ENCODE measurements at places on chromosomes 12 and 14.

DNA sequence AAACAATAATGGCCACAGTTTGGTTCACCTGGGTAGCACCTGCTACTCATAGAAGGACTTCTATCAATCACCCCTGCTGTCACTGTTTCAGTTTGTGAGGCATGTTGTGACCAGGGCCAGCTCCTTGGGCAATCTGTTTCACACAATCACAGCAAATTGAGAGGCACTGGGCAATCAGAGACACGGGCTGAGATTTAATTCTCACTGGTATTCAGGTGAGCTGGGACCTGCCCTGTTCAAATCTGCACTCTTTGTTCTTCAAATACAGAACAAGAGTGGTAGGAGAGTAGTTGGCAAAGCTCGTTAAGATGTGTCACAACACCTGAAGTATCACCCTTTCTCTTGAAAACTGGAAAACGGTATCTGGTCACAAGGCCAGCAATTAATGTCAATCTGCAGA is 57.8 kb upstream of the NAP1L1 start:
- no peak for DNase-seq

GRCh38 chr12:2311020-2311778 is 258.4 kb downstream of the CACNA1C start:
- DNase-seq, result no peak

GRCh38 chr12:120397824-120398540 is 29.0 kb upstream of the MSI1 start:
- peak; percentile 95 for DNase-seq

GRCh38 chr12:68850390-68850789 is 42.4 kb downstream of the MDM2 start:
- no peak for DNase-seq

- DNase-seq, result no peak
Observed at GRCh38 chr12:15165012-15165659, 56.1 kb downstream of the RERG start.

GRCh38 chr14:100096656-100097055 is 31.4 kb downstream of the EVL start:
- no peak for DNase-seq

- DNase-seq, result no peak
Observed at GRCh38 chr12:7009512-7009911, 8.8 kb downstream of the LPCAT3 start.

DNA sequence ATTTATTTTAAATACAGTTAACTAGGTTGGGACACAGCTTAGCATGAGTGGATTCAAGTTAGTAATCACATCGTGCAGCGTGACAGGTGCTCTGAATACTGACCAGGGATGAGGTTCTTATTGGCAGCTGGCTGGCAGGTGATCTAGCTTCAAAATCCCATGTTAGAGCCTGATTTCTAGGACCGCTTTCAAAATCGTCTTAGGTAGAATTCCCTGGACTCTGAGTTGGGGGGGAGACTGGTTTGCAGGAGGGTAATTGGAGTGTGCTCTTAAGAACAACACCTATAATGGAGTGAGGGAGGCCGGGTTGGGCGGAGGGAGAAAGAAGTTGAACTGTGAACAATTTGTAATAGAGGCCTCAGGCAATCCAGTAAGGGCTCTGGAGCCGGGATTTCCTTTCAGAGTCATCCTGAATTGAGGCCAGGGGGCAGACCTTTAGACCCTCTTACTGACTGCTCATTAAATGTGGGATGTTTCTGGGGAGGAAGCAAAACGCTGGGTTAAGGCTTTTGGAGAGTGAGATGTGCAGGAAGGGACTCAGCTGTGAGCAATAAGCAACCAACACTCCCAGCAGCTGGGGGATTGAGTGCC is 874 bp upstream of the YARS2 start:
- peak; percentile 40 for DNase-seq

- DNase-seq, result no peak
Observed at GRCh38 chr12:102912258-102912657, 4.8 kb downstream of the PAH start.

DNA sequence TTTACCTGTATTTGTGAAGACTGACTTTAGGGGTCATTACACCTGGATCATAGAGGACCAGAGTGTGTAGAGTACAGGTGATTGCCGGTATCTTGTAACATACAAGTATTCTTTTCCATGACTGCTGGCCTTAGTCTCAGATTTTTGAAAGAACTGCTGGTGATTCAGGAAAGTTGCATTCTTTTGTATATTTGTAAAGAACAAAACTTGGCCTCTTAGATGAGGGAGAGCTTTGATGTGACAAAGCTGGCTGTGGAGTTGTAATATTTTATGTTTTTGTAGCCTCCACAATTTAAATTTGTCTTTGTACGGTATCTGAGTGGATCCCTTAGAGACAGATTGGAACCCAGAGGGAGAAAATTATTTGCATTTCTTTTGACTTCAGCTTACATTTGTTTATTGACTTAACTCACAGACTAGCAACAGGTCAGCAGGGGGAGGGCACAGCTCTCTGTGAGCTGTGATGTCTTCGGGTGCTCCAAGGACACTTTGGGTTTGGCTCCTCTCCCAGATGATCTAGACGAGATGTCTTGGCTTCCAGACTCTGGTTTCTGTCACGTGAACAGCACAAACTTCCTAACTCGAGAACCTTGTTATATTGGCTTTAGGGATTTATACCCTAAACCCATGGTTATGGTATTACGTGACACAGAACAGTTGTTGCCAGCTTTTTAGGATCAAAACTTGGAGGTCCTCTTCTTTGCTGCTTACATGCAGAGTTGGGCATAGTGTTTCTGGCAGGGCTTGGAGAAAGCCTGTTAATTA is 65.9 kb downstream of the DAAM1 start:
- no peak for DNase-seq

GRCh38 chr12:3130057-3130830 is 53.1 kb downstream of the TSPAN9 start:
- DNase-seq, result no peak

DNA sequence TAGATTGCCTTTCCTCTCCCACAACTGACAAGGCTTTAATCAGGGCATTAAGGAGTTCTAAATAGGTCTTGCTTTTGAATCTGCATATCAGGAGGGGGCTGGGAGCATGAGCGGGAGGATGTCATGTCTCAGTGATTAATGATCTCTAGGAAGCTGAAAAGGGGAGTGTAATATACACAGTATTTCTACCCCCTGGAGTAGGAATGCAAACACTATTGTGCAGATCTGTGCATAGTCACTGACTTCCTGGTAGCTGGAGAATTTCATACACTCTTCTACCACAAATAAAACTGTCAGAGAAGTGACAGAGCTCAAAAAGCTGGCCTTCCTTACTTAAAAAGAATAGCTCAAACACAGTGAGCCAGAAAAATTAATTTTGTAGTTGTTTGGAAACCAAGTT is 65.8 kb downstream of the RIC8B start:
- DNase-seq, result peak; percentile 11

- DNase-seq, result no peak
Observed at GRCh38 chr12:45745861-45746277, 16.4 kb downstream of the ARID2 start.

GRCh38 chr12:30939234-30939633 is 12.7 kb downstream of the TSPAN11 start:
- no peak for DNase-seq

GRCh38 chr14:57974896-57975295 is 109.0 kb upstream of the SLC35F4 start:
- DNase-seq, result no peak

DNA sequence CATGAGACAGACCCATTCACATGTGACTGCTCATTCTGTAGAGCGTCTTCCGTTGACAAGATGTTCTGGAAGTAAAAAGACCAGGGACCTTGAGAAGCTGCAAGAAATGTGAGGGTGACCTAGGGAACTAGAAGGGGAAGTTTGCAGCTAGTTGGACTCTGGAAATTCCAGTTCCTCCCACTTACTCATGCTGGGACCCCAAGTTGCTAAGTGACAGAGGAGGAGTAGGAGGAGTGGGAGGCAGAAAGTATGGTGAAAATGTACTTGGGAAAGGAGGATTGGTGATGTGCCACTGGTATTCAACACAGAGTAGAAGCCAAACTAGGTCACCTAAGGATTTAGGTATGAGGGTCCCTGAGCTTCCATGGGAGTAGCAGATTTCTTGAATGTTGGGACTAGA is 132.4 kb downstream of the KCNA5 start:
- DNase-seq, result no peak

DNA sequence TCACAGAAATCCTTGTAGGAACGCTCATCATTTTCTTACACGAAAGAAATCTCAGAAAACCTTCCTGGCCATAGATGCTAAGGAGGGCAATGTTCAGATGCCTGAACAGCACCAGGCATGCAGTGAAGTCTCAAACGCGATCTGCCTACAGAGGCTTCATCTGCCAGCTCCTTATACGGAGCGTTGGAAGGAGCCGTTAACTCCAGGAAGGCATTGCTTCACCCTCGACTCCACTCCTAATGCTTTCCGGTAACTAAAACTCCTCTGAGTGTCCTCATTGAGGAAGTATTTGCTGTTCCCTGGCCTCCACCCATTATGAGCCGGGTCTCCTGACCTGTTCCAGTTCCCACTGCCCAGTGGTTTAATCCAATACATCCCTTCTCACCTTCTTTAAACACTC is 502.7 kb downstream of the BCL11B start:
- DNase-seq, result no peak

DNA sequence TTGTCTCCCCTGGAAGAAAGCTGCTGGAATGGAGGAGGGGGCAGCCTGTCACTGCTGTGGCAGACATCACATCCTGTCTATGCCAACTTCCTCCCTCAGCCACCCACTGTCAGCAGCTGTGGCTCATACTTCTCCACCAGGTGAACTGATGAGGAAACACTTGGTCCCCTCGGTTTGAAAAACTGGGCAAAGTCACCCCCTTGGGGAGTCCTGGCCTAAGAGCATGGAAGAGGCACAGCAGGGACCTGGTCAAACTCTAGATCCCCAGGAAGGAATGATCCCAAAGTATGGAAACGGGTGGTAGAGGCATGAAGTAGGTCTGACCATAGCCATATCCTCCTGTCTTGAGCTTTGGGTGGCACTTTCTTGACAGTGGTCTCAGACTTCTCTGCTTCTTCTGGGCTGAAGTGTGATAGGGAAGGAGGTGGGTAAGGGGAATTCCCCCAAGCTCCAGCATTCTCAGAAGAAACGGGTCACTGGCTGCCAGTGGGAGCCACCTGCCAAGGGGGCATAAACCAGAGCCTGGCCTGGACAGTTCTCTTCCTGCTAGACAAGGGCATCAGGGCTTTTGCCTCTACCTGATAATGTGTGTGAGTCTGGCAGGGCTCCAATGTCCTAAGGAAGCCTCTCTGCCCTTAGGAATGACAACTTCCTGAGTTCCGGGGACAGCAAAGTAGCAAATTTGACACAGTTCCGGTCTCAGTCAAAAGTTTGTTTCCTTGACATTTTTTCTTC is 36.0 kb downstream of the FMNL3 start:
- DNase-seq, result no peak

DNA sequence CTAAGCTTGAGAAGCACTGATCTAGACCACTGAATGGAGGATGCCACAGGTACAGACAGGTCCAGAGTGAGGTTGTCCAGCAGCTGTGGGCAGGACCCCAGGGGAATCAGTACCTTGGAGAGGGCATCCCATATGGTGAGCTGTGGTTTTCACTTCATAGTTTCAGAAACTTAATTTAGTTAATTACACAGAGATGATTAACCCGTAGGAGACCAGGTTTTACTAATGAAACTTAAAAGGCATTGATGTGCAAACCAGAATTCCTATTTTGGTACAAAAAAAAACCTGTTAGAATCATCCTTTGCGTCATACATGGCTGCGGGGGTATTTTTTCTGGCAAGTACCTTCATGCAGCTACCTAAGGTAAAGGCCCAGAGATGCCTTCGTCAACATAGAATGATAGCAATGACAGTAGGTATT is 159.3 kb downstream of the DACT1 start:
- peak; percentile 28 for DNase-seq

- DNase-seq, result peak; percentile 25
Observed at GRCh38 chr12:106954462-106955376, 988 bp upstream of the TMEM263 start.

DNA sequence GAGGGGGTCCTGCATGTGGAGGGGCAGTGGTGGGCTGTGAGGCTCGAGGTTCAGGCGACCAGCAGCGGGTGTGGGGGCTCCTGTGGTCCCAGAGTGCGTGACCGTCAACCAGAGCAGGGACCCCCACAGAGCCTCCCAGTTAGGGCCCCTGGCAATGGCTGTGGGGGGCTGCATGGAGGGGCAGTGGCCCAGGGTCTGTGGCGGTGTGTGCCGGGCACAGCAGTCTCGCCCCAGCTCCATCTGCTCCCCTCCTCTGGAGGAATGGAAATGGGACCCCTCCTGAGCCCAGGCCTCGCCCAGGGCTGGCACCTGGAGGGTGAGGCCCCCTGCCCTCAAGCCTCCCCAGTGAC is 210.8 kb upstream of the C14orf180 start:
- no peak for DNase-seq

GRCh38 chr14:75430116-75430515 is 2.3 kb downstream of the JDP2 start:
- no peak for DNase-seq

DNA sequence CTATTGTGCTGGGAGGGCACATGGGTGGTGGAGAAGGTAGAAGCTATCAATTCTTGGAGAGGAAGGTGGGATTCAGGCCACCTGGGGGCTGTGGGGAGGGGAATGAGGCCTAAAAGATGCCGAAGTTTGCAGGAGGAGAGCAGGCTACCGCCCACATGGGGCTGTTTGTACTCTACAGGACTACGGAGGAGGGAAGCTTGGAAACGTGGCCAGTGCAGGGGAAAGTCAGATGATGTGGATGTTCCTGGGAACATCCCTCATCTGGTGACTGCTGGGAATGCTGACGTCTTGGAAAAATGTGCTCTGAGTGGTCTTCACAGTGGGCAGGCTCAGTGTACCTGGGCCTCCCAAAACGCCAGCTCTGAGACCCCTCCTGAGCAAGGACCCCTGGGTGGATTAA is 78.5 kb downstream of the TNFAIP2 start:
- DNase-seq, result no peak

- no peak for DNase-seq
Observed at GRCh38 chr12:132516095-132517012, 26.4 kb downstream of the FBRSL1 start.

DNA sequence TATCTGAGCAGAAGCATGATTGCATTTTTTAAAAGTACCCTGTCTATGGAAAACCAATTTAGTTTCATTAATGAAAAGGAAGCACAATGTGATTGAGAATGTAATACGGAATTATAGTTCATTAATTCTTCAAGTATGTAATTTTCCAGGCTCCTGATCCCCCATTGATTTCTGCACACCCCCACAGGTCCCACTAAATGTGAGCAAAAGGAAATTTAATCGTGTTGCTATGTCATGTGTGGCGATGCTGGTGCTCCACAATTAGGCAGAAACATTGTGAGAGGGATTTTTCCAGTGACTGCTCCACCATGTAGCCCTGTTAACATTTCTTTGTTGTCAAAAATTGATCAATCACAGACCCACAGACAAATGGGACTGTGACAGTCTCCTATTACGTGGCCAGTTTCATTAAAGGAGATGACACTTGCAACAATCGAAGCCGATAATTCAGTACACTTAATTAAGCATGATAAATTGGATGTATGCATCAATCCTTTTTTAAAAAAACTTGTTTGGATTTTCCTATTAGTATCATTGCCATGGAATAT is 306.0 kb downstream of the NELL2 start:
- no peak for DNase-seq
